Transverse colon (tissue), 4 donors: ENCODE measurements at places on chromosomes 3 and 15. TPM values are rescaled to one million over a fixed set of nuclear protein-coding genes. Genes with fewer than 3 reads are reported as not detected.

GRCh38 chr3:128714887-128715491 lies 11.0 kb upstream of the RAB7A start:
- H3K27me3 ChIP-seq, result no peaks in the 10 kb centered on the region
- H3K4me3 ChIP-seq, result no peak overlapping the region
- peak; percentile 16 for DNase-seq
- H3K4me1 ChIP-seq, result no peaks in the 10 kb centered on the region

DNA sequence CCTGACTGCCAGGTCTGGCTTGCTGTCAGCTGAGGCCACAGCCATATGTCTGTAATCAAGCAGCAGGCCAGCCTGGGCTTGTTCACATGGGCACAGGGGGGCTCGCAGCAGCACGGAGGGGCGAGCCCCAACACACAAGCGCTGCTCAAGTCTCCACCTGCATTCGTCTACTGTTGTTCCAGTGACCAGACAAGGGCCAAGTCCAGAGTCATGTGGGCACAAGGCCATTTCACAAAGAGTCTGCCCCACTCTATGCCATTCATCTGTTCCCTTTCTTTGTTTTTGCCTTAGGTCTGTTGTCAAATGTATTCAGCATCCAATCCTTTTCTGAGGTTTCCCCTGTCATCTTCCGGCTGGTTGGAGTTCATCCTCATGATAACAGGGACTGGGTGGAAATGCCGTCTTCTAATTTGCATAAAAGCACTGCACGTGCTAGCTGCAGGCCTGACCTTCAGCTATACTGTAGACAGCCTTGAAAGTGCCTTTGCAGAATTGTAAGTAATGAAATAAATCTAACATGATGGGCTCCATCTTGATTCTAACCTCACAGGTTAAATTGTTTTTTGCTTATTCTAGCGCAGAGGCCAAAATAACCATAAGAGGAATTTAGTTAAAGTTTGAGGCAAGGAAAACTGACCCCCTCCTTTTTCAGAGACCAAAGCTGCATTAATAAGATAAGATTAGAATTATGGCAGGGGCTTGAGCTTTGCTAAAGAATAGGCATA lies 28.6 kb upstream of the KBTBD12 start:
- H3K27ac ChIP-seq, result no peak overlapping the region
- H3K4me3 ChIP-seq, result no peak overlapping the region
- H3K36me3 ChIP-seq, result no peaks in the 10 kb centered on the region
- no peaks in the 10 kb centered on the region for H3K4me1 ChIP-seq
- no peak for DNase-seq

GRCh38 chr15:58523634-58524033 lies 91.8 kb downstream of the LIPC start:
- DNase-seq, result no peak
- H3K27ac ChIP-seq, result no peak overlapping the region
- H3K4me1 ChIP-seq, result peaks cover 7% of the 10 kb centered on the region

DNA sequence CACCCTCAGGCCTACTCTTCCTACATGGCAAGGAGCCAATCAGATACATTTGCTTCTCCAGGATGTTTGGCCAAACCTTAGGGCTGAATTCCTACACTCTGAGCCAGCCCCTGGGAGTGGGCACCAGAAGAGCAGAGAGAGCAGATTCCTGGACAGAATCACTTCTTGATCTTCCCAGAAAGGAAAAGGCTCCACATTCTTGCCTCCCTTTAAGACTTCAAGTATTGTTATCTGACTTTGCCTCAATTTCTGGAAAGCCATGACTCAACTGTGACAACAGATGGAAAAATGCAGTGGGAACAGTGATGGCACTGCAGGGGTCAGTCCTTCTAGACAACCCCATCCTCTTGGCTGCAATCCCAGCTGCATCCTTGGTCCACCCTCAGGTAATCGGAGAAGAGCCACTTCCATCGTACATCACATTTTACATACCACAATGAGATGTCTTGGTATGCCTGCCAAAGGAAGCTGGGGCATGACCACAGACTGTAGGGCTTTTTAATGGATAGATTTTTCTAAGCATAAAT lies 21.0 kb downstream of the SLCO2A1 start:
- no peaks in the 10 kb centered on the region for H3K36me3 ChIP-seq
- H3K4me1 ChIP-seq, result no peaks in the 10 kb centered on the region
- DNase-seq, result no peak
- H3K27ac ChIP-seq, result no peak overlapping the region
- H3K27me3 ChIP-seq, result no peaks in the 10 kb centered on the region

DNA sequence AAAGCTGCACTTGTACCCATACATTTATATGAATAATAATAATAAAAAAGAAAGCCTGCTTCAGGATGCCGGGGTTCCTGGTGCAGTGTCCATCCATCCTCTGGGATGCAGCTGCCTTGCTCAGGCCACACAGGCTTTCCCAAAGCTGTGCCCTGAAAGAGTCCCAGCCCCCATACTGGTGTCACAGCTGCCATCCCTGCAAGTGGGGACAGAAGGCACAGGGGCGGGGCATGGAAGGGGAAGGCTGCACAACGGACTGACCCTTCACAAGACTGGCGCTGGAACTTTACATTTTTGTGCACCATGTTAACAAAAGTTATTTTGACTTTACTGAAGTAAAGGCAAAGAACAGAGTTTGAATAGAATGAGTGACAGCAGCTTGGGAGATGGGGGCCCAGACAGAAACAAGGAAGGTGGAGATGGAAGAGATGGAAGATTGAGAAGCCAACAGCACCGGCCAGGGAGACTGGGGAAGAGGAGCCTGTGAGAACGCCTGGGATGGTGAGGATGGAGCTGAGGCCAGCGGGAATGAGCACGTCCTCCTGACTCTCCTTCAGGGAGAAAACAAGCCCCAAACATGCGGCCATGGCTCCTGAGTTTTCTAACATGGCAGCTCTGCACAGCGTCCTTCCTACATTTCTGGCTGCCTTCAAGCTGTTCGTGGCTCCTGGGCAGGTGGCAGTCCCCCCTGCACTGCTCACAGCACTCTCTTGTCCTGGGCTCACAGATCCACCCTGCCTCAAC lies 73.1 kb downstream of the ABTB1 start:
- H3K27ac ChIP-seq, result peak overlapping the region; percentile 72
- H3K4me1 ChIP-seq, result peaks cover 43% of the 10 kb centered on the region
- no peaks in the 10 kb centered on the region for H3K36me3 ChIP-seq
- H3K4me3 ChIP-seq, result no peak overlapping the region
- H3K27me3 ChIP-seq, result no peaks in the 10 kb centered on the region
- no peak for DNase-seq

GRCh38 chr15:51311510-51311909 lies 26.9 kb downstream of the CYP19A1 start:
- H3K4me3 ChIP-seq, result no peak overlapping the region
- no peaks in the 10 kb centered on the region for H3K36me3 ChIP-seq
- no peaks in the 10 kb centered on the region for H3K27me3 ChIP-seq
- no peaks in the 10 kb centered on the region for H3K4me1 ChIP-seq
- DNase-seq, result no peak

DNA sequence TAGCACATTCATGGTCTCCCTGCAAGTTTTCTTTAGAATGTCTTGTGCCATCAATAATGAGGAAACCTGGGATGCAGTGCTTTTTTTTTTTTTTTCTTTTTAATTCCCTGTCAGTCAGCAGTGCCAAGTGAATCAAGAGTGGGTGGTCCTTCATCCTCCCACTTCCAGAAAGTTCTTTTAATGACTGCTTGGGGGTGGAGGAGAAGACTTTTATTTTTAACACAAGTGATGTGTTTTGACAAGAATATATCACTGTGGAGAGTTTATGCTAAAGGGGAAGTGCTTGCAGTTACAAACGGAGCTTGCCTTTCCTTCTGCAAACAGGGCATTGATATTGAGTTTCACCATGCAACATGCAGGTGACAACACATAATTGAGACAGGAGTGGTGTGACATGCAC lies 69.7 kb downstream of the CACNA2D3 start:
- DNase-seq, result no peak
- H3K27ac ChIP-seq, result no peak overlapping the region
- no peaks in the 10 kb centered on the region for H3K36me3 ChIP-seq
- H3K27me3 ChIP-seq, result no peaks in the 10 kb centered on the region
- no peak overlapping the region for H3K4me3 ChIP-seq

DNA sequence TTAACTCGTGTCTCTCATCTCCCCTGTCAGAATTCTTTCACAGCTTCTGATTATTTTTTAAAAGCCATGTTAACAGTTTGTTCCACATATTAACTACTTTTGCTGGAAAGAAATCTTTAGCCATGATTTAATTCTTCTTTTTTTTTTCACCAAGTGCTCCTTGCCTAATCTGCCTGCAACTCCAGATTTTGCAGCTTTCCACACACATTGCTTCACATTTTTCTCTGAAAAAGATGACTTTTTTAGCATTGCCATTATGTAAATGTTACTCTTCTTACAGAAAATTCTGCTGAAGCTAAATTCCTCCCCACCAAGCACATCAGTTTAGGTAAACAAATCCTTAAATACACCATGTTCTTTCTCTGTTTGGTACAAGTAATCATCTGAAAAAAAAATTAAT lies 23.4 kb upstream of the PPARG start:
- no peak overlapping the region for H3K27ac ChIP-seq
- H3K27me3 ChIP-seq, result no peaks in the 10 kb centered on the region
- no peak for DNase-seq
- H3K4me3 ChIP-seq, result no peak overlapping the region
- H3K4me1 ChIP-seq, result peaks cover 24% of the 10 kb centered on the region

- no peaks in the 10 kb centered on the region for H3K27me3 ChIP-seq
- no peak overlapping the region for H3K27ac ChIP-seq
- no peaks in the 10 kb centered on the region for H3K36me3 ChIP-seq
- peaks cover 26% of the 10 kb centered on the region for H3K4me1 ChIP-seq
- no peak for DNase-seq
Measured at GRCh38 chr3:188505911-188506310, 352.0 kb downstream of the LPP start.

GRCh38 chr3:11757441-11757875 lies 89.2 kb downstream of the TAMM41 start:
- no peak overlapping the region for H3K27ac ChIP-seq
- DNase-seq, result no peak

DNA sequence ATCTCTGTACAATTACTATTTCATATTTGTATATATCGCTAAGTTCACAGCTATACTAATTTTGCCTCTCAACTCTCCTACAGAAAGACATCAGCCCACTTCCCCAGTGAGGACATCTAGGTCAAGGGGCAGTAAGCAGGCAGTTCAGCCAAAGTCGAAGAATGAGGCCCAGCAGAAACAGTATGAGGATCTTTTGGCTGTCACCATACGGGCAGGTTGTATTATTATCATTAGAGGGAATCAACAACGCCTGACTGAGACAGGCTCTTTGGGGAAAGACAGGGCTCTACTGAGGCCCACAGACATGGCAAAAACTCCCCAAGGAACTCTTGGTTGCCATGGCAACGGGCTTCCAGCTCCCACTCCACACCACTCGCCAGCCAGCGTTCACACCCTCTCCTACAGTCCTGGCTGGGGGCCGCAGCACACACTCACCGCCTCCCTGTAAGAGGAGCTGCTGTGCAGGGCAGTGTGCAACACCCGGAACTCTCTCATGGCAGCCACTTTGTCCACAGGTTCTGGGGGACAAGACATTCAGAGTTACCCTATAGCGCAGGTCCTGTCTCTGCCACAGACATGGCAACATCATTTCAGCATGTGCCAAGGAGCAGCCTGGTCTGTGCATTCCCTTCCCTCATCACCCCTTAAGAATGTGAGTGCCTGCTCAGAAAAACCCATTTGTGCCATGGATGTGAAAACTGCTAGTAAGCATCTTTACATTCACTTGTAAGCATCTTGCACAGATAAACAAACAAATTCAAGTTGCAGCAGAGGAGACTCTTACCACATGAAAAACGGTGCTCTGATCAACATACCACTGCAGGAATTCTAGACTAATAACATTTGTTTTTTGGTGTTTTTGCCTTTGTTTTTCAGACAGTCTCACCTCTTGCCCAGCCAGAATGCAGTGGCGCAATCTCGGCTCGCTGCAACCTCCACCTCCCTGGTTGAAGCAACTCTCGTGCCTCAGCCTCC lies 8.8 kb downstream of the UBL7 start:
- H3K27ac ChIP-seq, result no peak overlapping the region
- H3K4me1 ChIP-seq, result no peaks in the 10 kb centered on the region
- H3K4me3 ChIP-seq, result no peak overlapping the region
- peaks cover 55% of the 10 kb centered on the region for H3K36me3 ChIP-seq

DNA sequence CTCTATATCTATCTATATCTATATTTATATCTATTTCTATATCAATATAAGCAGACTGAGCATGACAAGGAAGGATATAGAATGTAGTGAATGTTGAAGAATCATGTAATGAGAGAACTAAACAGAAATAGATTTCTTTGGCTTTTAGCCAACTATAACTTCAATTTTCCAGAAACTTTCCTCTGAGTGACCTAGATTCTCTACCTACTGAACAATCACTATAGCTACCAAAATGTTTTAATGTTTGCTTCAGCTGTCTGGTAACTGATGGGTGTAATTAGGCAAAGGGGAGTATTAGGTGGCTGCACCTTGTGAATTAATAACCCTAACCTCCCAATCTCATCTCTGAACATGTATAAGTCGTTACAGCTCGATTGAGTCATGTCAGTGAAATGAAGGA lies 76.4 kb upstream of the ROBO1 start:
- H3K36me3 ChIP-seq, result no peaks in the 10 kb centered on the region
- H3K4me1 ChIP-seq, result no peaks in the 10 kb centered on the region
- DNase-seq, result no peak

- H3K36me3 ChIP-seq, result no peaks in the 10 kb centered on the region
- no peaks in the 10 kb centered on the region for H3K27me3 ChIP-seq
- H3K4me1 ChIP-seq, result peaks cover 76% of the 10 kb centered on the region
Measured at GRCh38 chr3:63969876-63970275, 53.4 kb downstream of the PSMD6 start.

- H3K4me3 ChIP-seq, result no peak overlapping the region
- no peaks in the 10 kb centered on the region for H3K36me3 ChIP-seq
- DNase-seq, result no peak
Measured at GRCh38 chr3:31010491-31010890, 116.0 kb upstream of the GADL1 start.

DNA sequence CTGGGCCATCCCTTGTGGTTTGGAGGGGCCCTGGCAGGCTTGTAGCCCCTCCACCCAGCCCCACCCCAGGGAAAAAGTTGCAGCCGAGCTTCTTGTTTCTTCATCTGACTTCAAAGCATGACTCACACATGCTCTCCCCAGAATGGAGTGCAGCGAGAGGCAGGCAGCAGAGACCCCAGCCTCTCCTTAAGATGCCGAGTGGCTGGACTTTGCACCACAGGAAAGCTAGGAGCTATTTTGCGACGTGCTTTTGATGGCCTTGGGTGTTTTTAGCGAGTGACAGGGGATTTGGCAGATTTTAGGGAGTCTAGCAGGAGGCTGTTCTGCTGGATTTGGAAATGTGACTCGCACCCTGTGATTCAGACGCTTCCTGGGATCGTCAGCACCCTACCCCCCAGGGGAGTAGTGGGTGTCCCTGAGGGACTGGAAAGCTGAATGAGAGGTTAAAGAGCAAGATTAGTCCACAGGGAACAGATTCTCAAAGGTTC lies 14.2 kb downstream of the BAHD1 start:
- no peak for DNase-seq
- no peak overlapping the region for H3K27ac ChIP-seq
- H3K4me3 ChIP-seq, result no peak overlapping the region
- no peaks in the 10 kb centered on the region for H3K36me3 ChIP-seq
- H3K4me1 ChIP-seq, result peaks cover 40% of the 10 kb centered on the region

The TRIM69 gene
- total RNA-seq, result 14.9 TPM

The BNC1 gene
- total RNA-seq, result not detected

The CCDC191 gene
- 5.7 TPM for total RNA-seq

The EIF1B gene
- total RNA-seq, result 90.2 TPM

The NCBP2 gene
- total RNA-seq, result 27.3 TPM

The PRSS50 gene
- total RNA-seq, result 0.14 TPM
